Thyroid gland (tissue), 4 donors: ENCODE measurements at places on chromosomes 4 and X.

GRCh38 chr4:92050875-92051274, 252.9 kb upstream of the GRID2 start:
- no peak for DNase-seq
- no peaks in the 10 kb centered on the region for H3K4me1 ChIP-seq
- no peak overlapping the region for H3K4me3 ChIP-seq
- H3K36me3 ChIP-seq, result no peaks in the 10 kb centered on the region
- H3K27ac ChIP-seq, result no peak overlapping the region

DNA sequence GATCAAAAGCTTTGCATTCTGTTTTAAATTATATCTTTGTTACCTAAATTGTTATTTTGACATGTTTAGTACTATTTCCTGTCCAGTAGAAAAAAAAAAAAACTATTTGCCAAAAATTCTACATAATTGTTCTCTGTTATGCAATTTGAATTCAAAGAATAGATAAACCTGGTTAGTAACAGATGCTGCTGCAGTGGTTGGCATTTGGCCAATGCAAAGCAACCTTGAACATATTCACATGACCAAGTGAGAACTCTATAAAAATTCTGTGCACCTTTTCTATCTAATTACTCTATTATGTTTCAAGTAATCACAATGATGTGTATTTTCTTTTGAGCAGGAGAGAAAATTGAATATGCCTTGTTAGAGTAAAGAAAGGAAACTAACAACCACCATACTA, 1473.4 kb downstream of the RPA4 start:
- no peaks in the 10 kb centered on the region for H3K4me1 ChIP-seq
- H3K4me3 ChIP-seq, result no peak overlapping the region
- no peaks in the 10 kb centered on the region for H3K27me3 ChIP-seq
- no peaks in the 10 kb centered on the region for H3K36me3 ChIP-seq
- DNase-seq, result no peak
- H3K27ac ChIP-seq, result no peak overlapping the region

GRCh38 chrX:49106930-49107329, 16.6 kb downstream of the GPKOW start:
- H3K36me3 ChIP-seq, result no peaks in the 10 kb centered on the region
- H3K27me3 ChIP-seq, result no peaks in the 10 kb centered on the region
- H3K27ac ChIP-seq, result no peak overlapping the region
- peak; percentile 42 for DNase-seq

GRCh38 chrX:103789004-103789403, 12.4 kb downstream of the PLP1 start:
- H3K27ac ChIP-seq, result no peak overlapping the region
- H3K4me3 ChIP-seq, result no peak overlapping the region
- no peaks in the 10 kb centered on the region for H3K4me1 ChIP-seq
- no peak for DNase-seq
- no peaks in the 10 kb centered on the region for H3K36me3 ChIP-seq
- H3K27me3 ChIP-seq, result no peaks in the 10 kb centered on the region

DNA sequence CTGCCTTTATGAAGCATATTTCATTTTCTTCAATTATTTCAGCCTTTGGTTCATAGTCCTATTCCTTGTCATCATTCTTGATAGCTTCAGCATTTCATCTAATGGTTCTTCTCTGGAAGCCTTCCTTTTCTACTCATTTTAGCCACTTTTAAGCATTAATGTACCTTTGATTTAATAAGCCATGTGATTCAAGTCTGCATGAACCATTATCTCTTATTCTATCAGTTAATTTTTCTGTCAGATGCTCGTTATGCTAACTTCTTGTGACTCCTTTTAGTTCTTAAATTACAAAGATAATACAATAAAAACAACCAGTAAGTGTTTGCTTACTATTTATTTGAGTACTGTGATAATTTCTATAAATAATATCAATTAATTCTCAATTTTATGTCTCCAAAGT, 210.1 kb upstream of the MAB21L2 start:
- no peaks in the 10 kb centered on the region for H3K27me3 ChIP-seq
- no peak overlapping the region for H3K4me3 ChIP-seq
- H3K36me3 ChIP-seq, result no peaks in the 10 kb centered on the region
- no peak overlapping the region for H3K27ac ChIP-seq

DNA sequence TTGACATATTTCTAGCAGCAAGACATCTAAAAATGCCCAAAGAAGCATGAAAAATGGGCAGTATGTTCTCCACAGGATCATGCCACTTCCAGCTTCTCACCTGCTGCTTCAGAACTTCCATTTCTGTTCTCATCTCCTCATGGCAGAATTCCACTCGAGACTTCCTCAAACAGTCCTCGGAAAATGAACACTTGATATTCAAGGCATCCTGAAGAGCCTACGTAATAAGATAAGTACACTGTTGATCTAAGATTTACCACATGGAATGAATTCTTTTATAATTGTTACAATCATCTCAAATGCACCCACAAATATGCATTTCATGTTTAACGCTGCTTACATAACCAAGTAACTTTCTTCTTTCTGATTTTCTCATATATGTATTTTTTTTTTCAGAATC, 14.1 kb downstream of the TNIP3 start:
- H3K4me3 ChIP-seq, result no peak overlapping the region
- DNase-seq, result no peak
- no peaks in the 10 kb centered on the region for H3K4me1 ChIP-seq
- no peak overlapping the region for H3K27ac ChIP-seq
- no peaks in the 10 kb centered on the region for H3K27me3 ChIP-seq
- no peaks in the 10 kb centered on the region for H3K36me3 ChIP-seq

GRCh38 chrX:136814847-136815750, 34.4 kb upstream of the ARHGEF6 start:
- no peak overlapping the region for H3K27ac ChIP-seq
- H3K36me3 ChIP-seq, result no peaks in the 10 kb centered on the region

GRCh38 chr4:37584071-37584470, 102.1 kb downstream of the RELL1 start:
- H3K27me3 ChIP-seq, result no peaks in the 10 kb centered on the region
- H3K4me3 ChIP-seq, result no peak overlapping the region
- no peaks in the 10 kb centered on the region for H3K36me3 ChIP-seq
- DNase-seq, result no peak

DNA sequence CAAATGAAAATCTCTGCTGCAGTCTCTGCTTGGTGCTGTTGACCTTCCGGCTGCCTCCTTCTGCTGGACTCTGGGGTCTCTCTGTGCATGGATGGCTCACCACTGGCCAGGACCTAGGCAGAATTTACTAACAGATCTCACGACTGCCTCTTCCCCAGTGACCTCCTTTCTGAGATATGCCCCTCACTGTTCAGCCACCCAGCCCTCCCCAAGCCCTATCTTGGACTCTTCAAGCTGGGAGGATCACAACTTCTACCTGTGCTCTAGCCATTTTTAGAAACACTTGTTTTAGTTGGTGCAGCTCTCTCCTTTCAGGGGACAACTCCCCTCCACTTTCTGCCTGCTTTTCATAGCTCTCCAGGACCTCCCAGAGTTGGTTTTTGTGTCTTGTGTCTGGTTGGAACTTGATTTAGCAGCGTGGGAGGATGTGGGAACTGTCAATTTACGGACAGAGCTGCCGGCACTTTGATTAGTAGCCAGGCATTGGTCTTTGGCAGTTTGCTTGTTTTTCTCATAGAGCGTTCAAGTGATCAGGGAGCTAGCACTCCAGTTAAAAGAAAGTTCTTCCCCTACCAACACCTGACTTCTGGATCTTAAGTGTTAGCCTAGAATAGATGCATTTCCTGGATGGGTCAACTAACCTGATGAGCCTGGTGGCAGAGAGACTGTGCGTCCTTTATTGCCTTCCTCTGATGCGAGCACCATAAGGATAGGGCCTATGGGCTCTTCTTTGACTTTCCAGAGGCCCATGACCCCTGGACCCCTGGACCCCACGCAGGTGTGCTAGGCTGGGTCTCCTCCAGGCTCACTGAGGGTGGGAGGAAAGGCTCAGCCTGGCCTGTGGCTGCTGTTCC, 6.5 kb downstream of the RGS12 start:
- DNase-seq, result peak; percentile 46
- no peak overlapping the region for H3K4me3 ChIP-seq
- no peak overlapping the region for H3K27ac ChIP-seq
- H3K36me3 ChIP-seq, result no peaks in the 10 kb centered on the region
- H3K4me1 ChIP-seq, result peaks cover 16% of the 10 kb centered on the region
- no peaks in the 10 kb centered on the region for H3K27me3 ChIP-seq

DNA sequence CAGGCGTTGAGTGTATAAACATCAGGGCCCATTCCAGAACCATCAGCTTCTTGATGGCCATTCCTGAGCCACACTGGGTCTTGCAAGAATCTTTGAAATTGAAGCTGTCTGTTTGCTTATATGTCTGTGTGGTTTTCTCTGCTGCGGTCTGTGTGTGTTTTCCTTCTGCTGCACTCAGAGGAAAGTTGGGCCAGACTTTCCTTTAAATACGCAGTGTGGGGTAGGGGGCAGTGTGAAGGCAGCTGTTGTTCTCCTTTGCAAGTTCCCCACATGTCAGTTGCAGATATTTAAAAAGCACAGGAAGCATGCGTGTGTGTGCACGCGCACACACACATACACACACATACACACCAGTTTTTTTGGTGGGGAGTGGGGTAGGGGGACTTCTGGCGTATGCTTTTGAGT, 32.1 kb downstream of the CCKAR start:
- no peaks in the 10 kb centered on the region for H3K27me3 ChIP-seq
- DNase-seq, result no peak
- no peak overlapping the region for H3K27ac ChIP-seq
- no peaks in the 10 kb centered on the region for H3K4me1 ChIP-seq
- H3K4me3 ChIP-seq, result no peak overlapping the region

- no peak overlapping the region for H3K27ac ChIP-seq
- H3K27me3 ChIP-seq, result no peaks in the 10 kb centered on the region
- H3K36me3 ChIP-seq, result no peaks in the 10 kb centered on the region
Observed at GRCh38 chrX:40088803-40089540, 8.8 kb downstream of the BCOR start.

DNA sequence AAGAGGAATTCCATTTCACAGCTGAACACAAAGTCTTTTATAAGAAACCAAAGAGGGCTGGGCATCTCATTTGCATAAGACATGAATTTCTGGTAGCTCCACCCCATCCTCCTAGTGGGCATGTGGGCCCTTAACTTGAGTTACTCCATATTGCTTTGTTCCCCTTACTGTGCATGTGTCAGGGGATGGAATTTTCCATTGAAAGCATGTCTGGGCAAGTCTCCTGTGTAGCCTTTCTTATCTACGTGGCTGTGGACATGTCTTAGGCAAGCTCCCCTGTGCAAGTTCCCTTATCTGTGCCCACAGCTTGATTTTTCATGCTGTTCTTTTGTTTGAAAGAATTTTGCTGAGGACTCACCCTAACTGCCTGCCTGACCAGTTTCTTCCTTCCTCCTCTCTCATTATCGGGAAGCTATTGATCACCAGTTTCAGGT, 123.5 kb upstream of the JADE1 start:
- H3K27ac ChIP-seq, result no peak overlapping the region
- no peak overlapping the region for H3K4me3 ChIP-seq
- no peaks in the 10 kb centered on the region for H3K36me3 ChIP-seq
- no peaks in the 10 kb centered on the region for H3K27me3 ChIP-seq

- no peak for DNase-seq
- H3K27me3 ChIP-seq, result no peaks in the 10 kb centered on the region
- no peak overlapping the region for H3K4me3 ChIP-seq
- no peak overlapping the region for H3K27ac ChIP-seq
- no peaks in the 10 kb centered on the region for H3K36me3 ChIP-seq
Observed at GRCh38 chr4:15675356-15675755, 6.3 kb upstream of the FAM200B start.

DNA sequence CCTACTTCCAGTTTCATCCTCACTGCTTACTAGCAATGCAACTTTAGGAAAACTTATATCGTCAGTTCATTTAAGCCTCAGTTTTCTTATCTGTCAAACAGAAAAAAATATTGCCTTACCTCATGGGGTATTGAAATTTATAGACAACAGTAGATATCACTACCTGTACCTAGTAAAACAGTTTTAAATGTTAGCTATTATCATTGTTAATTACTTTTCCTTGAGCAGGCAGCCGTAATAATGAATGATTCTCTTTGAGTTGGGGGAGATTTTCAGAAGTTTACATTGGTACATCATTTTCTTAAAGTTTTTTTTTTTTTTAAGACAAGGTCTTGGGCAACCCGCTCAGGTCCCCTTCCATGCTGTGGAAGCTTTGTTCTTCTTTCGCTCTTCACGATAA, 71.7 kb upstream of the BMPR1B start:
- no peak overlapping the region for H3K4me3 ChIP-seq
- H3K4me1 ChIP-seq, result no peaks in the 10 kb centered on the region
- no peak for DNase-seq
- no peak overlapping the region for H3K27ac ChIP-seq
- no peaks in the 10 kb centered on the region for H3K27me3 ChIP-seq

- peak overlapping the region; percentile 18 for H3K4me3 ChIP-seq
- peaks cover 20% of the 10 kb centered on the region for H3K4me1 ChIP-seq
- H3K27ac ChIP-seq, result peak overlapping the region; percentile 83
- no peaks in the 10 kb centered on the region for H3K36me3 ChIP-seq
- no peaks in the 10 kb centered on the region for H3K27me3 ChIP-seq
Observed at GRCh38 chrX:153927922-153928760, 2.1 kb upstream of the ARHGAP4 start.

- no peaks in the 10 kb centered on the region for H3K27me3 ChIP-seq
- H3K4me1 ChIP-seq, result no peaks in the 10 kb centered on the region
- no peaks in the 10 kb centered on the region for H3K36me3 ChIP-seq
- H3K4me3 ChIP-seq, result no peak overlapping the region
- no peak for DNase-seq
Observed at GRCh38 chr4:109186458-109186945, 116.0 kb downstream of the COL25A1 start.

DNA sequence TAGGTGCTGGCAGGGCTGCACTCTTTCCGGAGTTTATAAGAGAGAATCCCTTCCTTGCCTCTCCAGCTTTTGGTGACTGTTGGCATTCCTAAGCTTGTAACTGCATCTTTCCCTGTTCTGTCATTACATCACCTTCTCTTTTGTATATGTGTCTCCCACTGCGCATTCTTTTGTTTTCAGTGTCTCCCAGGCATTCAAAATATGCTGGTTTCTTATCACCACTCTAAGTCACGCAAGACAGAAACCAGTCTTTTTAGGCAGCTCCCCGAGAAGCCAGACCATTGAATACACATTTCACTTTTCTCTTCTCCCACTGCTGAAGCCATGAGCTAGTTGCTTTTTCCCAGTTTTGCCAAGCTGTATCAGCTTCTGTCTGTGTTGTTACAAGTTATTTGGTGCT, 71.0 kb downstream of the LAS1L start:
- no peak for DNase-seq
- H3K4me1 ChIP-seq, result no peaks in the 10 kb centered on the region
- no peak overlapping the region for H3K4me3 ChIP-seq
- H3K36me3 ChIP-seq, result no peaks in the 10 kb centered on the region
- no peaks in the 10 kb centered on the region for H3K27me3 ChIP-seq

DNA sequence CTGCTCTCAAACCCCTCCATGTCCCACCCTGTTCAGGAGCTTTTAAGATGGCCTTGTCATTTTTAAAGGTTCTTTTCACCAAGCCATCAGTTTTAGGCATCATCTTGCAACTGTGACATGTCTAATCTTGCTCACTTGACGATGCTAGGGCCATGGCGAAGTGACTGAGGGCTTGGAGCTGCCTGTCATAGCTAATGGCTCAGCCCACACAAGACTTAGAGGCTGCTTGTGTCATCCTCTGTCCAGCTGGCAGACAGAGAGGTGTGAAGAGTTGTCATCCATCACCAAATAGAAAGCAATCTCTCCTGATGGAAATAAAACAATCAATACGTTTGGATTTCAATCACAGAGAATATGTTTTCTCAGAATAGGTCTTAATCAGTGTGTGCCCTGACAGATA, 194.9 kb downstream of the HS6ST2 start:
- no peak for DNase-seq
- H3K27me3 ChIP-seq, result no peaks in the 10 kb centered on the region
- H3K4me3 ChIP-seq, result no peak overlapping the region
- H3K36me3 ChIP-seq, result no peaks in the 10 kb centered on the region
- H3K27ac ChIP-seq, result no peak overlapping the region

- no peaks in the 10 kb centered on the region for H3K27me3 ChIP-seq
- no peaks in the 10 kb centered on the region for H3K4me1 ChIP-seq
- H3K4me3 ChIP-seq, result no peak overlapping the region
- no peak overlapping the region for H3K27ac ChIP-seq
- no peaks in the 10 kb centered on the region for H3K36me3 ChIP-seq
Observed at GRCh38 chr4:97994765-97995465, 148.4 kb downstream of the STPG2 start.
